Osteoblast (primary cell): ENCODE measurements at places on chromosomes 3 and 15. TPM values are rescaled to one million over a fixed set of nuclear protein-coding genes. Genes with fewer than 3 reads are reported as not detected.

GRCh38 chr3:37626736-37627565, 234.7 kb upstream of the CTDSPL start:
- no peaks in the 10 kb centered on the region for H3K4me1 ChIP-seq
- H3K27me3 ChIP-seq: peaks cover 7% of the 10 kb centered on the region
- H3K27ac ChIP-seq: no peak overlapping the region

DNA sequence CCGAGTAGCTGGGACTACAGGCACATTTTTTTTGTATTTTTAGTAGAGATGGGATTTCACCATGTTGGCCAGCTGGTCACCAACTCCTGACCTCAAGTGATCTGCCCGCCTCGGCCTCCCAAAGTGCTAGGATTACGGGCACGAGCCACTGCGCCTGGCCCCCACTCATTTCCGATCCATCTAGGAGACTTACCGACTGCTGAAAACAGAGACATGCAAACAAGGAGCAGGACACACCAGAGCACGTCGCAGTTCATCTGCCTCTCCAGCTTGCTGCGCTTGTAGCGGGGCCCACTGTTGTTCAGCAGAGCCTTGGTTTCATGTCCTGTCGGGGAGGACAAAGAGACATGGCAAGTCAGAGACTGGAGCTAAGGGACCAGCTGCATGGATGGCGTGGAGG, 137.4 kb downstream of the ATP10A start:
- DNase-seq: no peak
- H3K4me1 ChIP-seq: no peaks in the 10 kb centered on the region
- H3K4me3 ChIP-seq: no peak overlapping the region
- no peaks in the 10 kb centered on the region for H3K27me3 ChIP-seq
- H3K36me3 ChIP-seq: peaks cover 40% of the 10 kb centered on the region

The IRAK2 gene
- 3.2 and 4.0 TPM in 2 replicates for total RNA-seq

The SPINK8 gene
- not detected in 2 replicates for total RNA-seq

The GOLGA6L7 gene
- not detected in 2 replicates for total RNA-seq

- peaks cover 4% of the 10 kb centered on the region for H3K36me3 ChIP-seq
- peaks cover 25% of the 10 kb centered on the region for H3K4me1 ChIP-seq
- H3K27me3 ChIP-seq: no peaks in the 10 kb centered on the region
- H3K4me3 ChIP-seq: no peak overlapping the region
- H3K27ac ChIP-seq: no peak overlapping the region
- DNase-seq: no peak
Observed at GRCh38 chr3:42120866-42121265, 29.7 kb downstream of the TRAK1 start.

The DGKG gene
- 2.5 and 2.9 TPM in 2 replicates for total RNA-seq

The PLXNB1 gene
- total RNA-seq: 23.3 and 33.7 TPM in 2 replicates

GRCh38 chr15:26477044-26477443, 295.8 kb downstream of the GABRB3 start:
- no peaks in the 10 kb centered on the region for H3K36me3 ChIP-seq
- no peak for DNase-seq
- no peaks in the 10 kb centered on the region for H3K27me3 ChIP-seq
- no peaks in the 10 kb centered on the region for H3K4me1 ChIP-seq

DNA sequence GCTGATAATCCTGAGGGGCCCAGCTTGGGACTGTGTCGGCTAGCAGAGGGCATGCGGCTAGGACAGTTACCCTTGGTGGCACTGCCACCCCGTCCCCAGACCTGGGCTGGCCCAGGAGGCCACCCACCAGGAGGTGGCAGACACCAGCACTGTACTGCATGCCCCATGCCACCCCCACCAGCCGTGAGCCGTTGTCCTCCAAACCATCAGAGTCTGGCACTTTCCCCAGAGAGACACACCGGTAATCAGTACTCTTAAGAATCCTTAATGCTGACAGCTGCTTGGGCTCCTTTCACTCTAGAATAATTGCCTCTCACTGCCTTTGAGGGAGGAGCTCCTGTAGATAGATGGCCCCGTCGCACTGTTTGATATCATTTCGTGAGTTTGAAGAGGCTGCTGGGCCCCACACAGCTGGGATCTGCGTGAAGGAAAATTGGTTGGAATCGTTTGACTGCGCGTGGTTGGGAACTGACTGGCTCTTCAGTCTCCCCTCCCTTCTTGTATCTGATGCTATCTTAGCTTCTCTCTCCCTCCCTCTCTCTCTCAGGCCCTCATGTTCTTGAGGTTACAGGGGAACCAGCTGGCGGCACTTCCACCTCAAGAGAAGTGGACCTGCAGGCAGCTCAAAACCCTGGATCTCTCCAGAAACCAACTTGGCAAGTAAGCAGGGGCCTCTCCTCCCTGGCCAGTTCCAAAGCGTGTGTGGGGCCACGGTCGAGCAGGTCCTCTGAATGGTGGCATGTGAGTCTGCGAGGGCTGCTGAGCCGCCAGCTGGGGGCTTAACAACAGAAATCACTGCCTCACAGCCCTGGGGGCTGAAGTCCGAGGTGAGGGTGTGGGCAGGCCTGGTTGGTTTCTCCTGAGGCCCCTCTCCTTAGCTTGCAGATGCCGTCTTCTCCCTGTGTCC, 94.9 kb downstream of the LRRK1 start:
- H3K4me1 ChIP-seq: no peaks in the 10 kb centered on the region
- H3K4me3 ChIP-seq: no peak overlapping the region
- H3K27me3 ChIP-seq: no peaks in the 10 kb centered on the region
- DNase-seq: peak; percentile 50
- peaks cover 48% of the 10 kb centered on the region for H3K36me3 ChIP-seq

The FBXW12 gene
- total RNA-seq: not detected in 2 replicates

The GOLGA6L10 gene
- total RNA-seq: 1.4 and 1.5 TPM in 2 replicates

DNA sequence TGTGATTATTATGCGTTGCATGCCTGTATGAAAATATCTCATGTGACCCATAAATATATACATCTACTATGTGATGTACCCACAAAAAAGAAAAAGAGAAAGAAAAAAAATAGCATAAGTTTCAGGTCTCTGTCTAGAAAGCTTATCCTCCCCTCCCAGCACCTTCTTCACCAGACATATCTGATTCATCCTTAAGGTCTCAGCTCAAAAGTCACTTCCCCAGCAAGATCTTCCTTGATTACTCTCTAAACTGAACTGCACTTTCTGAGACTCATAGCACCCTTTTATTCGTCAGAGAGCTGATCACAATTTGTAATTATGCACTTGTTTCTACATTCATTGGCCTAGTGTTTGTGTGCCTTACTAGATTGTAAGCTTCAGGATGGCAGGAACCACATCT, 11.1 kb upstream of the PTPN9 start:
- no peaks in the 10 kb centered on the region for H3K4me1 ChIP-seq
- no peaks in the 10 kb centered on the region for H3K27me3 ChIP-seq
- no peak overlapping the region for H3K4me3 ChIP-seq
- no peak overlapping the region for H3K27ac ChIP-seq
